Lower leg skin (tissue), 4 donors: ENCODE measurements at places on chromosomes 13 and 19. TPM values are rescaled to one million over a fixed set of nuclear protein-coding genes. Genes with fewer than 3 reads are reported as not detected.

DNA sequence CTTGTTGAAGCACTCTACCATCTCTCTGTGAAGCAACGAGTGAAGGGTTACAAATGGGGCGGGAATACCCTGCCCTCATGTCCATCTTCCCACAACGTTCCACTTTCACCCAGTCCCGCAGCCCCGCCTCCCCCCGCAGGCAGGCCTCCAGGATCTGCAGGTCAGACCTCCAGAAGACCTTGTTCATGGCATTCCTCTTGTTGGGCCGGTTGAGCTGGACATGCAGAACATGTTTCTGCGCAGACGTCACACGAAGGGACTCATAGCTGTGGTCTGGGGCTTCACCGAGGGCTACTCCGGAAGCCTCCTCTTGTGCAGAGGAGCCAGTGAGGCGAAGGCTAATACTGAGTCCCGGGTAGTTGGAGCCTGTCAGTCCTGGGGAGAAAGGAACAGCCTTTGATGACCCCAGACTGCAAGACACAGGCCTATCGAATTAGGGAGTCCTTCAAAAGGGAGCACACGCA lies 420 bp downstream of the ECH1 start:
- DNase-seq, result no peak

DNA sequence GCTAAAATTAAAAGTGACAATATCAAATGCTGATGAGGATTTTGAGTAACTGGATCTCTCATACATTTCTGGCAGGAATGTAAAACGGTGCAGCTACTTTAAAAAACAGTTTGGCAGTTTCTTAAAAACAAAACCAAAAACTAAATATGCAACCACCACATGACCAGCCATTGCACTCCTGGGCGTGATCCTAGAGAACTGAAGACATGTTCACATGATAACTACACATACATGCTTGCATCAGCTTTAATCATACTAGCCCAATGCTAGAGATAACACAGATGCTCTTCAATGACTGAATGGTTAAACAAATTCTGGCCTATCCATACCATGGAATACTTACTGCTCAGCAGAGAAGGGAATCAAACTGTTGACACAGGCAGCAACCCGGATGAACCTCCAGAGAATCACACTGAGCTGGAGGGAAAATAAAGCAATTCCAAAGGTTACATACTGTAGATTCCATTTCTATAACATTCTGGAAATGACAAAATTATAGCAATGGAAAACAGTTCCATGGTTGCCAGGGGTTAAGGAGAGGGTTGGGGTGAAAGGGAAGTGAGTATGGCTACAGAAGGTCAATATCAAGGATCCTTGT lies 25.5 kb upstream of the NAXD start:
- DNase-seq, result no peak

Gene CEACAM20
- not detected for total RNA-seq

DNA sequence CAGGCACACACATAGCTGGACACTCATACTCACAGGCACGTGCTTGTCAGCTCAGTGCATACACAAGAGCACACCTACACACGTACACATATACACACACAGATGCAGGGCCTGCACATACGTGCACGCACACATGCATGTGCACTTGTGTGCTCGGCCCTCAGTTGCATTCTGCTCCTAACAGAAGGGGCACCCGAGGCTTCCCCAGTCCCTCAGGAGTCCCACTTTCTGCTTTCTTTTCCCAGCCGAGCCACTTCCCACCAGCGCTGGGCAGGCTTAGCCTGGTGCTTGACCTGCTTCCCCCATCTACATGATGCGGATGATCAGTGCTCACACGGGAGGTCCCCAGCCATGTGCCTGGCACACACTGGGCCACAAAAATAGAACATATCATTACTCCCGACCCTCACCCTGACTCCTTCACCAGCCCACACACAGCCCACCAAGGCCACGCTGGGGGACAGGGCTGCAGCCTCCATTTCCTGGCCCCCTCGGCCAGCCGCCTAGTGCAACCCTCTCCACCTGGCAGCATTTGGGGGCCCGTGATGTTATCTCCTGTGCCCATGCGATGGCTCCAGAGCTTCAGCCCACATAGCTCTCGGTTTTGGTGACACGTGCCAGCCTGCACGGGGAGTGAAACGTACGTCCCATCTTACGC lies 125.2 kb upstream of the SPACA7 start:
- DNase-seq, result peak; percentile 68

GRCh38 chr19:44671400-44671799 lies at the start of gene CEACAM19:
CEACAM19 (plus strand) TSS chr19:44671482; CDS start chr19:44671932, 450 bp downstream.
- no peak for DNase-seq

- no peak for DNase-seq
These were observed 107.0 kb downstream of the SIPA1L3 start for GRCh38 chr19:38013913-38014580.
